ENCODE measurements at places on chromosomes 2 and 18.
A peak's percentile ranks its signal among the peaks of the same experiment; 100 is the strongest.

DNA sequence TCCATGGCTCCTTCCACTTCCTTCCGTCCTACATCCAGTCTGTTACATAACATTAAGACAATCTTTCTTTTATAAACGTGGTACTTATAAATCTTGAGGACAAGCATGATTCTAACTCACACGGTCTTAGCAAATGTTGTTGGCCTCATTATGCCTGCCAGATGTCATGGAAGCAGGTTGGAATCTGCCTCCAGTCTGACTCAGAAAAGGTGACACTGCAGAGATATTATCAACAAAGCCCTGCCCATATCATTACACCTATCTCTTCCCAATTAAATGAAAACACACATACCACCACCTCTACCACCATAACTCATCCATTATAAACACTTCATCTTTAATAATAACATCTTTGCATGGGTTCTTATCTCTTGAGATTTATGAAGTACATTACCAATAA, 334.7 kb upstream of the CHAC2 start:
- no peaks in the 10 kb centered on the region for H3K36me3 ChIP-seq
- no peaks in the 10 kb centered on the region for H3K4me1 ChIP-seq
- DNase-seq: no peak
- no peaks in the 10 kb centered on the region for H3K27me3 ChIP-seq
- no peak overlapping the region for H3K27ac ChIP-seq

- peaks cover 2% of the 10 kb centered on the region for H3K4me1 ChIP-seq
- H3K27ac ChIP-seq: no peak overlapping the region
- no peaks in the 10 kb centered on the region for H3K36me3 ChIP-seq
- no peak overlapping the region for H3K4me3 ChIP-seq
- no peak for DNase-seq
- H3K27me3 ChIP-seq: no peaks in the 10 kb centered on the region
Measured at GRCh38 chr2:119292226-119292625, 68.6 kb downstream of the STEAP3 start.

- H3K36me3 ChIP-seq: no peaks in the 10 kb centered on the region
- H3K4me3 ChIP-seq: no peak overlapping the region
- no peak overlapping the region for H3K27ac ChIP-seq
- peaks cover 2% of the 10 kb centered on the region for H3K27me3 ChIP-seq
Measured at GRCh38 chr2:172285010-172285621, 142.3 kb upstream of the ITGA6 start.

GRCh38 chr2:150122871-150123613, 364.4 kb downstream of the RND3 start:
- H3K36me3 ChIP-seq: no peaks in the 10 kb centered on the region
- DNase-seq: no peak
- H3K27ac ChIP-seq: no peak overlapping the region
- no peaks in the 10 kb centered on the region for H3K27me3 ChIP-seq

DNA sequence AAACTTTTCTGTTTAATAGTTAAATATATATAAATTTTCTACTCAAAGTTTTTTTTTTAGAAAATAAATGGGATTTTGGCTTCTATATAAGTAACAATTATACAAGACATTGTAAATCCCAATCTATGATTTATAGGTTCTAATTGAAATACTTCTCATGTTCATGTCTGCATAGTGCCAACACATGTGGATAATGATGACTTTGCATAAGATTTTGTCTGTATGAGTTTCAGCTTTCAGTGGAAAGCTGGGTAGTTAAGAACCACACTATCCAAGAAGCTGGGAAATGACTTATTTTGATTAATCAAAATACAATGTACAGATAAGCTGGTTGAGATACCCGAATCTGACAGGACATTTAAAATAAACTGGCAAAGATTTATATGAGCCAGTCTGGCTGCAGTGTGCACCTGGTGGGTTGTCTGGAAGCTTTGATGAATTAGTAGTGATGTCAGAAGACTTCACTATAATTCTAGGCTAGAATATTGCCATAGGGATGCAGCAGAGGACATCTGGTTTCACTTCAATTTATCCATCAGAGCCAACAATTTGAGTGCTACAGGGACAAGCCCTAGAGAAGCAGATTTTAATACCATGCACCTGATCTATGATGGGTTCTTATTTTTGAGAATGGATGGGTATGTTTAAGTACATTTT, 45.4 kb downstream of the EML6 start:
- no peaks in the 10 kb centered on the region for H3K27me3 ChIP-seq
- H3K27ac ChIP-seq: no peak overlapping the region
- no peak for DNase-seq

DNA sequence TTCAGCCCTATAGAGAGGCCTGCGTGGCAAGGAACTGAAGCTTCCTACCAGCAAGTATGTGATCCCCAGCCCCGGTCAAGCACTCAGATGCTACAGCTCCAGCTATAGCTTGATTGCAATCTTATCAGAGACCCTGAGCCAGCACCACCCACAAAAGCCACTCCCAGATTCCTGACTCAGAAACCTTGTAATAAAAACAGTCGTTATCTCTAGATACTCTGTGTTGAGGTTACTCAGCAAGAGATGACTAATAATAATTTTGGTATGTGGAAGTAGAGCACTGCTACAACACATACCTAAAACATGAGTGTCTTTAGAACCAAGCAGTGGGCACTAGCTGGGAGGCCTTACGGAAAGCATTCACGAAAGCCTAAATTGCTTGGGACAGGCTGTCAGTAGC, 216.9 kb downstream of the UXS1 start:
- no peak overlapping the region for H3K27ac ChIP-seq
- H3K4me3 ChIP-seq: no peak overlapping the region
- peaks cover 5% of the 10 kb centered on the region for H3K4me1 ChIP-seq
- no peak for DNase-seq
- H3K27me3 ChIP-seq: peaks cover 3% of the 10 kb centered on the region

DNA sequence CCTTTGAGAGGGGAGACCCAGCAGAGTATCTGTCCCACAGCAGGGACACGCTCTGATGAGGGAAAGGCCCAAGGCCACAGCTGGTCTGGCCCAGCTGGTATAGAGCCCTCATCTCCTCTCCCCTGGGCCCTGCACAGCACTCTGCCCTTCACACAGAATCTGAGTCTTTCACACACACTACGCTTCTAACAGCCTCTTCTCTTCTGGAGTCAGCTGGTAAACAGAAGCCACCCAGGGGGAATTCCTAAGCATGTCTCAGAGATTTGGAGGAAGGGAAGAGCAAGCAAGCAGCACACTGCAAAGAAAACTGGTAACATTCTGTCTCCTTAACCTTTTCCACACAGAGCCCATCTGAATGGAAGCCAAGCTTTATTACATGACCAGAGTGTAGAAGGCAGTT, 121.1 kb upstream of the ACAA2 start:
- peaks cover 2% of the 10 kb centered on the region for H3K4me1 ChIP-seq
- H3K27ac ChIP-seq: no peak overlapping the region
- no peaks in the 10 kb centered on the region for H3K36me3 ChIP-seq
- no peak overlapping the region for H3K4me3 ChIP-seq

DNA sequence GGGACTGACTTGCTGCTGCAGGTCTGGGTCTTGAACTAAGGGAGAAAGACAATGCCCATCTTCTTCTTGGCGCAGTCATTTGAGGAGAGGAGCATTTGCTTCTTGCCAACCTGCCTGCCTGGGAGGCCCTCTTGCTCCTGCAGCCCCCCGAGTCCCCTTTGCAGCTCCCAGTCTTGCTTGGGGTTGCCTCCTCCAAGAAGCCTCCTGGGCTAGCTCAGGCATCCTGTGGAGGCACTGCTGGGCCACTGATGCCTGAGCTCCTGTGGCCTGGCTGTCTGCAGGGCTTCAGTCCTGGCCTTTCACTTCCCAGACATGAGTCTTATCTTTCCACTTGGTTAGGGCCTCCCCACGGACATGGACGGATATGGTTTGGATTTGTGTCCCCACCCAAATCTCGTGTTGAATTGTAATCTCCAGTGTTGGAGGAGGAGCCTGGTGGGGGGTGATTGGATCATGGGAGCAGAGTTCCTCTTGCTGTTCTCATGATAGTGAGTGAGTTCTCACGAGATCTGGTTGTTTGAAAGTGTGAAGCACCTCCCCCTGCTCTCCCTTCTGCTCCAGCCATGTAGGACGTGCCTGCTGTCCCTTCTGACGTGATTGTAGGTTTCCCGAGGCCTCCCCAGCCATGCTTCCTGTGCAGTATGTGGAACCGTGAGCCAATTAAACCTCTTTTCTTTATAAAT, 17.3 kb downstream of the HPCAL1 start:
- H3K36me3 ChIP-seq: peaks cover 21% of the 10 kb centered on the region
- no peak for DNase-seq
- H3K4me1 ChIP-seq: peaks cover 36% of the 10 kb centered on the region
- H3K27me3 ChIP-seq: no peaks in the 10 kb centered on the region
- H3K4me3 ChIP-seq: no peak overlapping the region

DNA sequence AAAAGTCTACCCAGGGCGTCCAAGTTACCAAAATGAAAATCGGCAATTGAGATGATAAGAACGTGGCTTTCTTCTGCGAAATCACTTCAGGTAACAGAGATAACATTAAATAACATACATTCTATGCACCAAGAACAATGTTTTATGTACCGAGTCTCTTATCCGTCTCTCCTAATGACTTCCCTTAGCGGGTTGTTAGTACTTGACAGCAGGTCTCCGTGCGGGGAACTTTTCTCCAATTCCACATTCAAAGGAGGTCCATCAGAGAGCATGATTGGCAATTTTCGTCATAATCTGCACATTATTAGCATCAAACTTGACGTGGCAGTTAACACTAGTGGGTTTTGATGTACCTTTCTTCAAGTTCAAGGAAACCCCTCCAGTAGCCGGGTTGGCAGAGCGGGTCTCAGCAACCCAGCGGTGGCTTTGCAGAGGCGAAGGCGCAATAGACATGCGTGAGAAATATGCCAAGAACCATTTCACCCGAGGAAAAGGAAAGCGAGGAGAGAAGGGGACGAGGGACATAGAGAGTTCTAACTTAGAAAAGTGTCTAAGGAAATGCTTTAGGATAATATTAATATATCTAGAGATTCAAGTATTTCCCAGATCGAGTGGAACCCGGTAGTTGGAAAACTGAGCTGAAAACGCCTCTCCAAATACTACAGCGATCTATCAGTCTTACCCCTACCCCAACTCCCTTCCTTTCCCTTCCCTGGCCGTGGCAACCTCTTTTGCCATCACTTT, 5.0 kb downstream of the EVX2 start:
- H3K36me3 ChIP-seq: peaks cover 2% of the 10 kb centered on the region
- no peak for DNase-seq
- H3K4me3 ChIP-seq: no peak overlapping the region
- H3K4me1 ChIP-seq: peaks cover 4% of the 10 kb centered on the region
- H3K27ac ChIP-seq: no peak overlapping the region

DNA sequence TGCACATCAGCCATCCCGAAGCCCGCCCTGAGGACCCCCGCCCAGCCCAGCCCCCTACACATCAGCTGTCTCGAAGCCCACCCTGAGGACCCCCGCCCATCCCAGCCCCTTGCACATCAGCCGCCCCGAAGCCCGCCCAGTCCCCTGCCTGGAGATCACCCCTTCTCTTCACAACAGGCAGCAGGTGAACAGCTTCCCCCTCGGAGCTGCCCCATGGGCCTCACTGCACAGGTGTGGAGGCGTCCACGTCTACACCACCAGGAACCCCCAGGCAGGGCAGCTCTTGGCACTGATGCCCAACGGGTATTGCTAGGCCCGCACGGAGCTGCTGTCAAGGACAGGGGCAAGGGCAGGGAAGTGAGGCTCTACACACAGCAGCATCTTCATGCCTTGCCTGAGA, 137.6 kb downstream of the HDAC4 start:
- no peaks in the 10 kb centered on the region for H3K36me3 ChIP-seq
- H3K27ac ChIP-seq: no peak overlapping the region
- no peak for DNase-seq
- peaks cover 22% of the 10 kb centered on the region for H3K27me3 ChIP-seq
- H3K4me3 ChIP-seq: no peak overlapping the region

DNA sequence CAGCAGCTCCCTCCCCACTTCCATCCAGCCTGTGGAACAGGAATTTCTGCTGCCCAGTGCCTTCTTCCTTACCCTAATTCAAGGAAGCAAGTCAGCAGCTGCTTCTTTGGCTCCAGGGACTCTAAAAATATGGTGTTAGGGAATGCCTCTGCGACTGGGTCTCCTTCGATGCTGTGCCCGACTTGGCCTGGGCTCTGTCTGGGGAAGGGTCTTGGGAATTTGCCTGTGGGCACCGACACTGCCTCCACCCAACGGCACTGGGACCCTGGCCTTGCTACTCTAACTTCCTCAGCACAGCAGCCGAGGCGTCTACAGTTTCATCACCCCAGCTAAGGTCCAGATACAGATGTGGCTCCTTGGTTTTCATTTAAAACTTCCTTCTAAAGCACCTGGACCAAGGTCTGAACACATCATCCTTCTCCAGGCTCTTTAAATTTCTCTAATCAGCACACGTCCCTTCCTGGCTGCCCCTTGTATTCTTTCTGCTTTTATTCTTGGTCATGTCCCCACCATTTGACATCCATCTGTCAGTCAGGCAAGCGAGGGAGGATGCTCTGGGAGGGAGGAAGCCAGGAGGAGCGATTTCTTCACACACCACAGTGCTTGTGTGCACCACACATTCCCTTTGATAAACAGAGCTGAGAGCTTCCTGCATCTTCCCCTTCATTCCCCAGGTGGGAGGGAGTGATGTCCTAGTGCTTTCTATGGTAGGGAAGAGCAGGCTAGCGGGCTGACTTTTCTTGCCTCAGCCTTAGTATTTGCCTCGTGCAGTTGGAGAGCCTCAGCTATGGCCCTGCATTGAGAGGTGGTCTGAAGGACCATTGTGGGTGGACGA, 6.8 kb downstream of the LBH start:
- DNase-seq: no peak
- H3K27ac ChIP-seq: peak overlapping the region; percentile 62
- H3K4me3 ChIP-seq: peak overlapping the region; percentile 33
- peaks cover 61% of the 10 kb centered on the region for H3K4me1 ChIP-seq
- no peaks in the 10 kb centered on the region for H3K27me3 ChIP-seq
- peaks cover 44% of the 10 kb centered on the region for H3K36me3 ChIP-seq

DNA sequence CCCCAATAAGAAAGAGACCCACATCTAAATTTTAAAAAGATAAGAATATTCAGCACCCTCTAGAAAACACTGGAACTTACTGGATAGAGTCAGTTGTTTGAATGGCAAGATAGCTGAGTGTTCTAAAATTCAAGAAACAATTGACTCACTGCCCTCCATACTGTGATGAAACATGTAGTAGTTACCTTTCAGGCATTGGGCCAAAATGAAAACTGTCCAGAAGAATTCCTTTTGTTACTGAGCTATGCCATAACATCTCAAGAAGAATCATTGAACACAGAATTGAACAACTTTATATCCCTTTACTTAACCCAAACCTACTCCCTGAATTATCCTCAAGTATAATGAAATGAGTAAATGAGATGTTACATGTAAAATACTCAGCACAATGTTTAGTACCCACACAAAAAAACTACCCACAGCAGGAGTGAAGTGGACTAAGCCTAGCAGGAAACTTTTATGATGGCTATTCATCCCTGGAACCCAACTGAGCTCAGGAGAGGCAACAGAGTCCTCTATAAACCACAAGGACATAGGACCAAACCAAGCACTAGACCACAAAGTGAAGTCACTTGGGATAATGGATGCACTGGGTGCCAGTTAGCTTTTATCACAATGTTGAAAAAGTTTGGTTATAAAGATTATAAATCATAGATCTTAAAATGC, 32.7 kb downstream of the RBM43 start:
- no peaks in the 10 kb centered on the region for H3K36me3 ChIP-seq
- H3K4me3 ChIP-seq: no peak overlapping the region
- H3K27me3 ChIP-seq: peaks cover 7% of the 10 kb centered on the region
- H3K4me1 ChIP-seq: no peaks in the 10 kb centered on the region
- no peak overlapping the region for H3K27ac ChIP-seq
- DNase-seq: no peak

- no peaks in the 10 kb centered on the region for H3K4me1 ChIP-seq
- no peak overlapping the region for H3K4me3 ChIP-seq
- no peaks in the 10 kb centered on the region for H3K36me3 ChIP-seq
Measured at GRCh38 chr18:7772510-7772888, 205.4 kb downstream of the PTPRM start.

Data from memory B cell (primary cell).